ENCODE measurements at places on chromosomes 3 and 15.

DNA sequence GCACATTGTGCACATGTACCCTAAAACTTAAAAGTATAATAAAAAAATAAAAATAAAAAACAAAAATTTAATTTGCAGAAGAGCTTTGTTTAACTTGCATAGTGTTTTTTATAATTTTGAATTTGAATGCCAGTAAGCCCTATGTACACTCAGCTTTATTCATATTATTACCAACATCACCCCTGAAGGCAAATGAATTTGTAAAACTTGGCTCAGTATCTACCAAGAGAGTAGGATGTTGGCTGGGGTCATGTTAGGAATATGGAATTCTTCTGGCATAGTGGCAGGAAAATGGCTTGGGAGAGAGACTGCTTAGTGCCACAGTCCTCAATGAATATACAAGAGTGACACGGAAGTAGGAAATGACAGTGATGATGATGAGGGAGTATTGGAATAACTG, 30.7 kb downstream of the TRPC1 start:
- no peak for DNase-seq

GRCh38 chr3:197378985-197379718, 80.7 kb upstream of the DLG1 start:
- DNase-seq, result no peak

DNA sequence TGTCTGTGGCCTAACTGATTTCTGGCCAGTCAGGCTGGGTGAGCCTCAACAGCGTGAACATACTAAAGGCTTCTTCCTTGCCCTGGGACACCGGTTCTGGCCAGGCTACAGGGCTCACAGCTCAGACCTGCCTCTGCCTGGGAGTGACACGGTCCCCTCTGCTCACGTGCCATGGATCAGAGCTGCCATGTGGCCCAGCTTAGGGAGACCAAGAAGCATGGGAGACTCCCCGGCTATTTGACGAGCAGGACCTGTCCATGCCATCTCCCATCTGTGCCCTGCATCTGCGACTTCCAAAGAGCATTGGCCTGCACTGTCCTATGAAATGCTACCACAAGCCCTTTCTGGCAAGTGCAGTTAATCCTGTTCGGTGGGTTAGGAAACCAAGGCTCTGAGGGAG, 57.4 kb downstream of the APBA2 start:
- DNase-seq, result no peak

GRCh38 chr15:59531066-59531675, 80.4 kb upstream of the GCNT3 start:
- no peak for DNase-seq

- no peak for DNase-seq
Observed at GRCh38 chr3:141000686-141001085, 50.5 kb upstream of the SPSB4 start.

DNA sequence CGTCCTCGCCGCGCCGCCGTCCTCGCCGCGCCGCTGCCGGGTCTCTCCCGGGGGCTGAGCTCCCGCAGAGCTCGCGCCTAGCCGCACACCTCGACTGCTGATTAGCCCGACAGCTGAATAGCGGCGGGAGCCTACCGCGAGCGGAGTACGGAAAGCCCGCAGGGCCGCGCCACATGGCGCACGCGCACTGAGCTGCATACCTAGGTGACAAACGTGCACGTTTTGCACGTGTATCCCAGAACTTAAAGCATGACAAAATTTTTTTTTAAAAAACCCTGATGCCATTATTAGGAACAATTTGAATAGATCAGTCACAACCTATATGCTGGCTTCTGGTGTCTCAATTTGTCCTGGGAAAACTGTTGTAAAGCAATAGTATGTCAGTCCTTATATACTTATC, at the start of gene GOLGA8A:
GOLGA8A (minus strand) TSS at position 122 of the 400 bp plus-strand sequence. CDS start 48,117 bp downstream, outside the sequence.
- peak; percentile 38 for DNase-seq

- DNase-seq, result no peak
Observed at GRCh38 chr15:66658044-66658443, 44.0 kb upstream of the SMAD6 start.

DNA sequence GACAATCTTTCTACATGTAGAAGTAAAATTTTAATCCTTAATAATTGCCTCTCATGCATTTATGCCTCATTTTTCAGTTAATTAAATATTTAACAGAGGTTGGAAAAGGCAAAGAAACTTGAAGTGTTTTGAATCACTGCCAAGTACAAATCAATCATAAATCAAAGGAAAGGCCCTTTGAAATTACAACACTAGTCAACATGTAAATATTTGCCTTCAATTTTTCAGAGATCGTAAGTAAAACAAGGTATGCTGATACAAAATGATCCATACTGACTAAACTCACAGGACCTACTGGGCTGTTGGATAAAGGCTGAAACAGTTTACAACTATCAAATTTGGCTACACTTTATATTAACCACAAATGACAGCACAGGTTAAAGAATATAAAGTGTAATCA, 33.9 kb downstream of the ZBBX start:
- no peak for DNase-seq

DNA sequence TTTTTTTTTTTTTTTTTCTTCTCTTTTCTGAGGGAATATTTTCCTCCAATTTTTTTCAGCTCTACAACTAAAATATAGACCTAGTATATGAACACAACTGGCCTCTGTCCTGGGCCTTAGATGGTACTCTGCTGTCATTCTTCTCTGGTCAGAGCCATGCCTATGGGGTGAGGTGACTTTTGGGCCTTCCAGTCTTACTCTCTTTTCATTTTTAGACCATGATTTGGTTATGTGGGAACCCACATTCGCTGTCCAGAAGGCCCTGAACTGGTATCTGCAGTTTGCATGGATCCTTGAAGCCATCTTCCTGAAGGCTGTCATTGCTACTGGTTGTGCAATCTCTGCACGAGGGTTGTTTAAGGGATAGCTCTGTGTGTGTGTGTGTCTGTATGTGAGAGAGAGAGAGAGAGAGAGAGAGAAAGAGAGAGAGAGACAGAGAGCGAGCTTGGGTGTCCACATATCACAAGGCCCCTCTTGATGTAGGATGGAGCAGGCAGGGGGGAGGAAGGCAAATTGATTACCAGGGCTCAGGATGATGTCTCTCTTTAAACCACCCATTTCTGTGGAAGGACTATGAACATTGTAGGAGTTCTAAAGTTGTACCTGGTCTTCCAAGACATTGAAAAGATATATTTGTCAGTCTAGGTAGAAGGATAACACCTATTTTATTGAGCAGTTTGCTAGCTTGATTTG, 6.9 kb downstream of the TGFBR2 start:
- DNase-seq, result no peak

- DNase-seq, result no peak
Observed at GRCh38 chr3:164537485-164537884, 540.8 kb downstream of the SI start.

- no peak for DNase-seq
Observed at GRCh38 chr3:146161663-146162002, 649 bp upstream of the PLOD2 start.

DNA sequence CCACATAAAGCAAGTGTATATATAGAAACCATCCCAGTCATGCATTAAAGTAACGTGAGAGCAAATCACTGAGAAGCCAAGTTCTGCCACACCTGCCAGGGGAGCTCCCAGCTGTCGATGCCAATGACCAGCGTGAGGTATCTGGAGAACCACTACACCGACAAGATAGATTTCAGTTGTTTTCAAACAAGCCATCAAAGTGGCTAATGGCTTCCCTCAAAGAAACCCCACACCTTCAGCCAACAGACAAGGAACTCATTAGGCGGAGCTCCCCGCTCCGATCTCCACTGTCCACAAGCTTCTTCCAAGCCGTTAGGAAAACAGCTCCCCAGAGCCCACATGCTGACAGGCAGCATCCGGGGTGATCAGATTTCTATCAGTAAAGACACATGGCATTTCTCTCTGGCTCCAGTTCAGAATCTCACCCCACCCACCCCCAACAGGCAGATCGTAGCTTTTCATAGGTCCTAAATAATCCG, 54.2 kb upstream of the SPATA12 start:
- DNase-seq, result no peak

DNA sequence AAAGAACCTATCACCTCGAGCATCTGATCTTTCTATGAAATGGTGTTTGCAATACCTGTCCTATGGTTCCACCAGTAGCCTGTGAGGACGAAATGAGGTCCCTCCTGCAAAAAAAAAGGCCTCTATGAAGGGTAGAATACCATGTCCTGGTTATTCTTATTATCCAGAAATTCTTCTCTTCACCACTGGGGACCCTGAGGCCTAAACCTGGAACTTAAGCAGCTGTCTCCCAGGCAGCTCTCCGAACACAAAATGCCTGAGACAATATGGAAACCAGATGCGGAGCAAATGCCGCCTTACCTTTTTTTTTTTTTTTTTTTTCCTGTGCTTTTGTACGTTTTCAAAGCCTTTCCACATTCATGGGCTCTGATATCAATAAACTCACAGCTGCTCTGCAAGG, 62.1 kb upstream of the WNT5A start:
- DNase-seq, result peak; percentile 77

GRCh38 chr3:46898321-46899150, 21.0 kb downstream of the PTH1R start:
- DNase-seq, result no peak

- no peak for DNase-seq
Observed at GRCh38 chr3:47411696-47412452, 31.1 kb downstream of the PTPN23 start.

GRCh38 chr15:48946074-48946839, 17.5 kb downstream of the SHC4 start:
- DNase-seq, result no peak

GRCh38 chr3:47871389-47871788, 68.5 kb downstream of the DHX30 start:
- no peak for DNase-seq

- DNase-seq, result no peak
Observed at GRCh38 chr3:194285850-194286197, 65.3 kb downstream of the CPN2 start.

DNA sequence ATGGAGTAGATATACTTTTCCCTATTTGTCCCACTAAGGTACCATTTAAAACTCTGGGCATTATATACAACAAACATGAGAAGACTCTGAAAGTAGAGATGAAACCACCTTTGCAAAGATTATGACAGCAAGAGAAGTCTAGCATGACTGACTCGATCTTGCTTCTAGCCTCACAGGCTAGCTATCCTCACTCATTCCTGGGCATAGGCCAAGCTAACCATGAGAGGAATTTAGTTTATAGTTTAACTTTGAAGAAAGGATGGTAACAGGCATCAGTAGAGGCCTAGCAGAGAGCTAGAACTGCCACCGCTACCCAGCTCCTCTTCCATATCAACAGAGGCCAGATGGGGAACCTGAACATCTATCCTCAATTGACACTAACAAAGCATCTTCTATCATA, 63.5 kb upstream of the FSIP1 start:
- no peak for DNase-seq

DNA sequence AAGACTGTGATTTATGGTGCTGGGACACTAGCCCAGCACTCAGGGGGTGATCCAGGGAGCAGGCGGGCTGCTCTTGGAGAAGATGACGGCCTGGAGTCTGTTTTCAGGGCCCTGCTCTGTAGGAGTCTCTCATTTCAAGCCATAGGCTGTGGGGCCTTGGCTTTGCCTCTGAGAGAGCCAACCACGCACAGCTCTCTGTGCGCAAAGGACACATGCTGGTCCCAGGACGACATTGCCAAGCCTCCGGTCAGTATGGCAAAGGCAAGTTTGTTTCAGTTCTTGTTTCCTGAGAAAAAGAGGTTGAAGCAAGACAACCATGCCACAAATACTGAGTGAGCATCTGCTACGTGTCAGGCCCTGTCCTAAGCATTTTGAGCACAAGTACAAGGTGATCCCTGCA, 197.1 kb downstream of the EPHB1 start:
- no peak for DNase-seq

- DNase-seq, result no peak
Observed at GRCh38 chr3:142276781-142277180, 51.4 kb upstream of the GK5 start.

DNA sequence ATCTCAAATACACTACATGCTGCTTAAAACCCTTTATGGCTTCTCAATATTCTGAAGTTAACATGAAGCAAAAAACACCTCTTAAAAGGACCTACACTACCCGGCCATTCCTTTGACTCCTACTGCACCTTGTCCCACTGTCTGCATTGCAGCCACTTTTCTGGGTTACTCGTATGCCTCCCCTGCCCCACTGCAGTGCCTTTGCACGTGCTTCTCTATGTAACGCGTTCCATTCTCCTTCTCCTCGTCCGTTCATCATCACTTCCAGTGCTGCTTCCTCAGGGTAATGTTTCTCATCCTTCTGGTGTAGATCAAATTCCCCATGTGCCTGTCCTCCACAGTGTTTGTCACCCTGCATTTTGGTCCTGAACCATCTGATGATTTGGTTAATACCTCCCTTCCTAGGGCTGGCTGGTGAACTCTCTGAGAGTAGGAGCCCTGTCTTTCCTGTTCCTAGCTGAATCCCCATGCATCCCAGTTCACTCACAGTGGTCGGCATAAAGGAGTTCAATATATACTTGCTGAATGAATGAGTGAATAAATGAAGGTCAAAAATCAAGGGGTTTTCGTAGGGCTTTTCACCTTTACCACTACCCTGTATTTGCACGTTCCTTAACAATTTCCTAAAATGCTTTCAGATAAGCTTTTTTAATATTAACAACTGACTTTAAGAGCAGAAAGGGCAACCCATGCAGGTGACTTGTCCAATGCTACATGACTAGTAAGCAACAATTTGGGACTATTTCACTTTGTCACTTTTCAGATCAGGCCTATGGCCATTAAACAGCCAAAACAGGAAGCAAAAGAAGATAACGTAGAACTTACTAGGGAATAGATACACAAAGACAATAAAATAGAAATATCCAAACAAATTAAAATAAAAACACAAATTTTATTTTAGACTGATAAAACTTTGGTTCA, 2.4 kb upstream of the STT3B start:
- DNase-seq, result no peak

GRCh38 chr3:117671722-117672318, 962.2 kb downstream of the TUSC7 start:
- no peak for DNase-seq

DNA sequence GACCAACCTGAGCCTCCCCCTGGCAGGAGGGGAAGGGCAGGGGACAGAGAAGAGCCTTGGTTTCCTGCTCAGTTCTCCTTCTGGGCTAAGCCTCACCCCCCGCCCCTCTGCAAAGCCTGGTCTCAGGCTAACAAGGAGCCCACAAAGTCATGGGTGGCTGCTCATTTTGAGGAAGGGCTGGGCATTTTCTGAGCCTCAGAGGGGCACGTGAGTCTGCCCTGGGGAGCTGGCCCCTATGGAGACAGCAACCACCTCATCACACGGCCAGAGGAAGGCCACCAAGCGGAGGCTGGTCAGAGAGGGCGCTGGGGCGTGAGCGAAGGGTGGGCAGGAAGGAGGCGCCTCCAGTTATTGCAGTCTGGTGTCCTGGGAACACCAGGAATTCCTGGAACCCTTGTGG, 18.7 kb downstream of the ABTB1 start:
- no peak for DNase-seq

GRCh38 chr3:159835126-159835525, 153.5 kb upstream of the IL12A start:
- no peak for DNase-seq
